ENCODE measurements at places on chromosomes 1 and 21.

GRCh38 chr1:20200966-20201365, 14.6 kb upstream of the PLA2G2C start:
- no peak for DNase-seq

DNA sequence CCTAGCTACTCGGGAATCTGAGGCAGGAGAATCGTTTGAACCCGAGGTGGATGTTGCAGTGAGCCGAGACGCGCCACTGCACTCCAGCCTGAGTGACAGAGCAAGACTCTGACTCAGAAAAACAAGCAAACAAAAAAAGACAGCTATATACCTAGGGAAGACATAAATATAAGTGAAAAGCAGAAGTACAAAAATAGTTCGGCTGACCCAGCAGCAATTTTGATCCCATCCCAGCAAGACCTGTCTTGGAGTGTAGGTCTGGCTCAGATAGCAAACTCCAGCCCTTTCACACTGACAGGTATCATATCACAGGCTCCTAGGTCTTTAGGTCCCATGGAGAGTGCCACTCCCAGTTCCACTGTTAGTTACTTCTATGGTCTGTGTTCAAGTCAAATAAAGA, 14.6 kb downstream of the MTX1 start:
- no peak for DNase-seq

GRCh38 chr1:185652348-185652747, 81.8 kb upstream of the HMCN1 start:
- DNase-seq, result no peak

DNA sequence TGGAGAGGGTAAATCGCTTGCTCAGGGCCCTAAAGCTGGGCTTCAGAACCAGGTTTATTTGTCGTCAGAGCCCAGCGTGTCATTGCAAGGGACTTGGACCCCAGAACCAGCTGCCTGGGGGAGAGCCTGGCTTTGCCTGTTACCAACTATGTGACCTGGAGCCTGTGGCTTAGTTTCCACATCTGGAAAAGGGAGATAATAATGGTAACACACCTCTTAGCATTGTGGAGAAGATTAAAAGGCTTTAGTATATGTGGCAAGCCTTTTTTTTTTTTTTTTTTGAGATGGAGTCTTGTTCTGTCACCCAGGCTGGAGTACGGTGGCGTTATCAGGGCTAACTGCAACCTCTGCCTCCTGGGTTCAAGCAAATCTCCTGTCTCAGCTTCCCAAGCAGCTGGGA, 12.5 kb downstream of the CD52 start:
- no peak for DNase-seq

GRCh38 chr1:43803105-43803504, 95.8 kb downstream of the ST3GAL3 start:
- DNase-seq, result no peak

DNA sequence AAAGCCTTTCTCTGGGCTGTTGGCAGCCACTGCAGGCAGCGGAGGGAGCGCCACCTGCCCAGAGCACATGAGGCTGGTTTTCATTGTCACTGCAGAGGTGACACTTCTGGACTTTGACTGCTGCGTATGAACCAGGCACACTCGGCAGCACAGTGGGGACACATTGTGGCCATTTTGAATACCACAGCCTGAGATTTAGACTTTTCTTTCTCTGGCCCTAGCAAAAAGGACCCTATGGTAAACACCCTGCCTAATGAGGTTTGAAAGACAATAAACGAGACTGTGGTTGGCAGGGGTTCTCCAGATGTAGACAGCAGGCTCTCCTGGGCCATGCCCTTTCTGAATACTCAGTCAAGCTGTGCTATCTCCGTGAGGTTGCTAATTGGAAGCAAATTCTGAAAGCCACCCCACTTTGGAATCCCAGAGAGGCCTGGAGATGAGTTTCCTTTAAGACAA, 12.0 kb upstream of the KCNE2 start:
- peak; percentile 87 for DNase-seq

DNA sequence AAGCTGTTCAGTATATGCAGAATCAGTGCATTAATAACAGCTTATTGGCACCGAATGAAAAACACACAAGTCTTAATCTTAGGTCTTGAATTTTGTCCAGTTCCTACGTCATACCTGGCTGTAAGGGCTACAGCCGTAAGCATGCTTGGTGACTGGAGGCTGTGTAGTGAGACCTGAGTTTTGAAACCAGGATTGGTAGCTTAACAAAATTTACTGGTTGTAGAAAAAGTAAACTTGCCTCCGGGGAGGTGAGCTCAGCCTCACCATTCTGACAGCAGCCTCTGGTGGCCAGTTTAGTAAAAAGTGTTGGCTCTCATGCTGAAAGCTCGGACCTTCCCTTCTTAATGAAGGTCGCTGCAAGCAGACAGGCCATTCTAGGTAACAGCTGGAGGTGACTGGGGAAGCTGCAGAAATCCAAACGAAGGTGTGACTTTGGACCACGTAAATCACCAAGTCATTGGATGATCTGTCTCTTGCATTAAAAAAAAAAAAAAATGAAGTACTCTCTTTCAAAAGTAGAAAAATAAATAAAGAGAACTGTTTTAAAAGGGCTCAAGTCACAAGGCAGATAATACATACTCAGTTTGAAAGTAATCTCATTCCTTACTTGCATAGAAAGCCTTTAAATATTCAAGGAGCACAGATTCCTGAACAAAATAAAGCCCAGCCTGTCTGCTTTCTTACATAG, 48.9 kb downstream of the HLCS start:
- no peak for DNase-seq

GRCh38 chr1:33918368-33918767, 54.5 kb downstream of the HMGB4 start:
- no peak for DNase-seq

DNA sequence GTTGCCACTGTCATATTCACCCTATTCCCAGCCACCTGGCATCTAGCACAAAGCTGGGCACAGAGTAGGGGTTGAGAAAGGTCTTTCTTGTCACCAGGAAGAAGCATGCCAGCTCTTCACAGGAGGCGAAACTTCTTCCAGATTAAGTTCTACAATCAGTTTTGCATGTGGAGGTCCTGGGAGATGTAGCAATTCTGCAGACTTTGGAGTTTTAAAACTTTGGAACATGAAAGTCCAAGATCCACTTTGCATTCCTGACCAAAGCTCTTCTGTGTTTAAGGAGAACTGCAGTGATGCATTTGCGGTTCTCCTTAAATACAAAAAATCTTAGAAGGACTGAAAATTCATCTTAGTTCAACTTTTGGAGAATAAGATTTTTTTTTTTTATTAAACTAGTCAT, 258.5 kb upstream of the USP24 start:
- DNase-seq, result no peak

GRCh38 chr1:206975306-206975705, 5.0 kb upstream of the FCAMR start:
- DNase-seq, result peak; percentile 25

- DNase-seq, result no peak
Observed at GRCh38 chr21:31668651-31669491, 9.4 kb downstream of the SOD1 start.

GRCh38 chr1:77399250-77400086, 117.6 kb downstream of the AK5 start:
- no peak for DNase-seq

GRCh38 chr1:193540511-193540910, 354.1 kb upstream of the B3GALT2 start:
- DNase-seq, result no peak

- DNase-seq, result no peak
Observed at GRCh38 chr1:72705921-72706320, 423.6 kb upstream of the NEGR1 start.

- DNase-seq, result no peak
Observed at GRCh38 chr1:14323568-14324247, 274.8 kb upstream of the KAZN start.

DNA sequence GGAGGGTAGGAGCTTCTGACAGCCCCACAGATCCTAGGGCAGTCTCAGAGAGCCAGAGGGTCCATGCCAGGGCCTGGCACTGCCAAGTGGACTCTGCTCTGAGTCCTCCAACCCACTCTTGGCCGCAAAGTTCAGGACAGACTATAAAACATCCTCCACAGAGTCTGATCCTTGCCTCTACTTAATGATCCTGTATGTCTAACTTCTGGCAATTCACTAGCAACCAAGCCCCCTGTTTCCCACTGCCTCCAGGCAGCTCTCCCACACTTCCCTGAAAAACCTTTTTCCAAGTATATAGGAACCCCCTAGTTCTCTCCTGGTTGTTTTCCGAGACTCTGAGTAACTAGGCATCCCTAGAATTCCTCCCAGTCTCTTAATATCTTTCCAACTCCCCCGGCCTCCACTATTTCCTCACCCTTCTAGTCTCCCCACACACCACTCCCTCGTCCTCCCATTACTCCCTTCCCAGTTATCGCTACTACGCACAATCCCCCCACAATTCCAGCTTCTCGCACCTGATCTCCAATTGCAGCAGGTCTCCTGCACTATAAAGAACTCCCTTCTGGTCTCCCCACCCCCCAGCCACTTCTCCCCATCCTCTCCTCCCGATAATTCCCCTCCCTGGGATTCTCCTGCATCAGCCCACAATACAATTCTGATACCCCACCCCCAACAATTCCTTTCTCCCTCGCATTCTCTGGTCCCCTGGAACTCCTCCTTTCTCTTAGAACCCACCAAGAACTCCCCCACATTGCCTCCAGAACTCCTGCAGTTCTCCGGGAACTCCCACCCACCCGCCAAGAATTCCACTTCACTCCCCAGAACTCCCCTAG, 574 bp downstream of the IGSF9 start:
- no peak for DNase-seq

DNA sequence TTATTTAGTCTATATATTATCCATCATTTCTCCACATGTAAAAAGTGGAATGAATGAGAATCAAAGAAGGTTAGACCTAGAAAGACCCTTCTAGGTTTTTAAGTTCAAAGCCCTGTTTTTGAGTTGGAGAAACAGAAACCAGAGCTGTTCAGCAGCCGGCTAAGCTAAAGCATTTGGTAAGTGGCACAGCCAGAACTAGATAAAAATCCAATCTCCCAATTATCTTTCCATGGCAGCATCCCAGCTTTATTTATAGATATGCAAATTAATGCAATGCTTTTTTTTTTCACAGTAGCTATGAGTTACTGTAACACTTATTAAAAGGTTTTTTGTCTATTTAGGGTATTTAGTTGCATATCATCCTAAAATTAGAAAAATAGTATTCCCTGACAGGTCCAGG, 85.1 kb downstream of the NIBAN1 start:
- no peak for DNase-seq

GRCh38 chr1:202029171-202029665, 18.8 kb downstream of the ELF3 start:
- DNase-seq, result peak; percentile 21

- no peak for DNase-seq
Observed at GRCh38 chr1:25356848-25357247, 18.7 kb downstream of the TMEM50A start.

DNA sequence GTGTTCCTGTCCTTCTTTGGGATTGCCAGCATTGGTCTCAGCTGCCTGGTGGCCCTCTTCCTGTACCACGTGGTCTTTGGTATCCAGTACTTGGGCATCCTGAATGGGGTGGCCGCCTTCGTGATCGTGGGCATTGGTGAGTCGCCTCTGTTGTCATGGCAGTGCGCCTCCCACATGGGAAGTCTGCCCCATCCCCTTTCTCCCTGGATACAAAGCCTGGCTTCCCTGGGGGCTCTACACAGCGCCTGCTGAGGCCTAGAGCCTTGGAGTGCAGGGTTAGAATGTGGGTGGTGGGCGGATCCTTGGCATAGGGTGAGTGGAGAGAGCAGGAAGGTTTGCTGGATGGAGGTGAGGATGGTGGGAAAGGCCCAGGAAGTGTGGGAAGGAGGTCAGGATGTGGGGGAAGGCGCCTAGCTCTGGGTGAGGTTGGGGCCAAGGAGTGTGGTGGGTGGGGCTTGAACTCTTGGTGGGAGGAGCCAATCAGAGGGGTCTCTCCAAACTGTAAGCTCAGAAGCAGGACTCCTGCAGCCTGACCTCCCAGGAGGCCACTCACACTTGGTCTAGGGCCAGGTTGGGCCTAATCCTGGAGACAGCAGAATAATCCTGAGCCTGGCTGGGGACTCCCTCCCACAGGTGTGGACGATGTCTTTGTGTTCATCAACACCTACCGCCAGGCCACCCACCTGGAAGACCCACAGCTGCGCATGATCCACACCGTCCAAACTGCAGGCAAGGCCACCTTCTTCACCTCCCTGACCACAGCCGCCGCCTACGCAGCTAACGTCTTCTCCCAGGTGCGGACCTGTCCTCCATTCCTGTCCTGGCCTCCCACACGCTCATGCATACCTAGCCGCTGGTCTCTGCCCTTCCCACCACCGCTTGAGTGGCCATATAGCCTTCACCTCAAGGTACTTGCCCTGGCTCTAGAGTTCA, 36.7 kb downstream of the DISP3 start:
- no peak for DNase-seq

- DNase-seq, result no peak
Observed at GRCh38 chr21:31683029-31683428, 23.5 kb downstream of the SOD1 start.

GRCh38 chr1:247857985-247858619, 1.1 kb downstream of the TRIM58 start:
- no peak for DNase-seq

DNA sequence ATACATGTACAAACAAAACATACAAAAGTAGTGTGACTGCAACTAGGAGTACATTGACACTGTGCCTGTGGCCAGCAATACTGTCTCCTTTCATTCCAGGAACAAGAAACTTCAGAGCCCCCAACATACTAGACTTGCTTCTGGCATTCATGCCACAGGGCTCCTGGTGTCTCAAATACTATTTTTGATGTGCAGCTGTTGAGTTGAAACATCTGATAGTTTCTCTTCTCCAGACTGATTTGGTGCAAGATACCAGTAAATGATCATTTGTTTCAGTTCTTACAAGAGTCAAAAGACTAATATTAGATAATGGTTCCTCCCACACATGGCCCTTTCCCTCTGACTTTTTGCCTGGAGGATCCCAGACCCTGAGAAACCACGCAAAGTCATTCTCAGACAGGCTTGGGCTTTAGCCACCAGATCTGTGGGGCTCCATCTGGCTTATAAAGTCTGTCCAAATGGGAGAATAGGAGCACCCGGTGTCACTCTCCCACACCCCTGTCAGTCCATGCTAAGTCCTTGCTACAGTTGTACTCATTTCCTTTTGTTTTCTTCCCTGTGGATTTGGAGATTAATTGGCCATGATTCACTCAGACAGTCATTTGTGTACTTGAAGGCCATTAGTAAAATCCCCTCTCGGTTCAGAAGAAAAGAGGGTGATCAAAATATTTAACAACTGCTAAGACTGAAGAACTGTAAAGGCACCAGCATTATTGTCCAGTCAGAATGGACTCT, 163.5 kb upstream of the RUNX1 start:
- DNase-seq, result no peak

DNA sequence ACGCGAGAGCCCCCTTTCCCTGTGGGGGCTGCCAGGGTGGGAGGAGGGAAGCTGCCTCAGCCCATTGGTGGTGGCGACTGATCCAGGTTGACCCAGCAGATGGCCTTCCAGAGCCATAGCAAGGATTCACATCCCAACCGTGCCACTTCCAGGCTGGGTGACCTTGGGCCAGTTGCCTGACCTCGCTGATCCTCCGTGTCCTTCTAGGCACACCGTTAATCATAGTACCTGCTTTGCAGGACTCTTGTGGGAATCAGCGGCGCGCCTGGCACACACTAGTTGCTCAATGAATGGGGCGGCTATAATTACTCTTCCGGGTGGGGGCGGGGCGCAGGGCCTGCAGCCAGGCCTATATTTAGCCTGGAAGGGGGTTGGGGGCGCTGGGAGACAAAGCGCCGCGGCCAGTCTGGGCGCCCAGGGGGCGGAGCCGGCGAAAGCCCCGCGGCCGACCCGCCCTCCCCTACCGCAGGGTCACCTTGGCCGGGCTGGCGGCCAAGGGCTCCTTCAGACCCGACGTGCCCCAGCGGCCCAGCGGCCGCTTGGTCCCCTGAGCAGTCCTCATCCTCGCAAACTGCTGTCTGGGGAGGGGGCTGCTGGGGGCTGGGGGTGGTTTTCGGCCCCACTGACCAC, 5.1 kb downstream of the HSPB7 start:
- peak; percentile 28 for DNase-seq
